ENCODE measurements at places on chromosomes 5 and 9. TPM values are rescaled to one million over a fixed set of nuclear protein-coding genes. Genes with fewer than 3 reads are reported as not detected.

DNA sequence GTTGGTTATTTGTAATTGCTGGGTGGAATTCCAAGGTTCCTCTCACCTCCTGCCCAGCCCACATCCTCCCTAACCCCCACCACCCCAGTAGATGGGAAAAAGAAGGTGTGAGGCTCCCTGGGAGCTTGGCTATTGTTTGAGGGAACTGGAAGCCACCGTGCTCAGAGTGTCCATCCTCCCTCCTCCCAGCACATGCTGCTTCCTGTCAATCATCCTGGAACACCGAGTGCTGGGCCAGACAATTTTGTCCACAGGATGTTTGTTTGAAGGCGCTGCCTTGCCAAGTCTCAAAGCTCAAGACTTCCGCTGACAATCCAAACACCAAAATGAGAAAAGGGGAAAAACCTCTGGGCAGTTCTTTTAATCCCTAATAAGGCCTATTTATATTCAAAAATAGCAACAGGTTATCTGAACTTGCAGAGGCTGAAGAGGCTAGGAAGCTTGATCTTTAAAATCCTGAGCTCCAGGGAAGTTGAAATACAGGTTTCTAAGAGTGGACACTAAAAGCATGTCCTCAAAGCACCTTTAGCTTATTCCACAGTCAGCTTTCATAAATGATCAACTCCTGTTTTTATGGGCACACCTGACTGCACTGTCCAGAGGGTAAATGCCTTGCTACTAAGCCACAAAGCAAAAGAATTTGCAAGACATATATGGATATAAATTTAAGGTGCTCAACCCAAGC is 286.7 kb downstream of the NFIB start:
- H3K27ac ChIP-seq, result no peak overlapping the region
- no peaks in the 10 kb centered on the region for H3K36me3 ChIP-seq
- no peaks in the 10 kb centered on the region for H3K27me3 ChIP-seq
- no peak overlapping the region for H3K4me3 ChIP-seq

GRCh38 chr9:135088979-135089847 is 1.7 kb downstream of the OLFM1 start:
- no peaks in the 10 kb centered on the region for H3K27me3 ChIP-seq
- no peaks in the 10 kb centered on the region for H3K36me3 ChIP-seq
- H3K27ac ChIP-seq, result no peak overlapping the region
- no peak for DNase-seq

DNA sequence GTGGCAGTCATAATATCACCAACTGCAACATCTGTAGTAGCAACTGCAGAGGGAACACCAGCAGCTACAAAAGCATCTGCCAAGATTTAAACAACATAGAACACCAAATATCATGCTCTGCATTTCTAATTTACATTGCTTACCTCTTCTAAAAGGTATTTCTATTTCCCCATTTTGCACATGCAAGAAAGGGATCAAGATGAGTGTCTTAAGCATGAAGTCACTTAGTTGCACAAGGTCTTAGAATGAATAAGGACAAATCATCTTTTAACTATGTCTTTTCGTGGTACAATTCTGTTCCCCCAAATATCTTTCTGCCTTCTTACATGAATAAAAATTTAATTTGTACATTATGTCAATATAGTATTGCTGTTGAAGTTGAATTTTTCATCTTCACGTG is 1746.4 kb downstream of the EFNA5 start:
- H3K27me3 ChIP-seq, result no peaks in the 10 kb centered on the region
- no peak overlapping the region for H3K4me3 ChIP-seq
- no peaks in the 10 kb centered on the region for H3K4me1 ChIP-seq
- no peaks in the 10 kb centered on the region for H3K36me3 ChIP-seq
- no peak overlapping the region for H3K27ac ChIP-seq
- DNase-seq, result no peak

- H3K27ac ChIP-seq, result no peak overlapping the region
- H3K4me3 ChIP-seq, result no peak overlapping the region
- DNase-seq, result no peak
- H3K36me3 ChIP-seq, result no peaks in the 10 kb centered on the region
- no peaks in the 10 kb centered on the region for H3K27me3 ChIP-seq
These were observed 272.3 kb downstream of the NTRK2 start for GRCh38 chr9:84941792-84942191.

Gene ANKRD55
- total RNA-seq, result 0.55 TPM

Gene SLC9A3
- total RNA-seq, result 0.29 TPM

DNA sequence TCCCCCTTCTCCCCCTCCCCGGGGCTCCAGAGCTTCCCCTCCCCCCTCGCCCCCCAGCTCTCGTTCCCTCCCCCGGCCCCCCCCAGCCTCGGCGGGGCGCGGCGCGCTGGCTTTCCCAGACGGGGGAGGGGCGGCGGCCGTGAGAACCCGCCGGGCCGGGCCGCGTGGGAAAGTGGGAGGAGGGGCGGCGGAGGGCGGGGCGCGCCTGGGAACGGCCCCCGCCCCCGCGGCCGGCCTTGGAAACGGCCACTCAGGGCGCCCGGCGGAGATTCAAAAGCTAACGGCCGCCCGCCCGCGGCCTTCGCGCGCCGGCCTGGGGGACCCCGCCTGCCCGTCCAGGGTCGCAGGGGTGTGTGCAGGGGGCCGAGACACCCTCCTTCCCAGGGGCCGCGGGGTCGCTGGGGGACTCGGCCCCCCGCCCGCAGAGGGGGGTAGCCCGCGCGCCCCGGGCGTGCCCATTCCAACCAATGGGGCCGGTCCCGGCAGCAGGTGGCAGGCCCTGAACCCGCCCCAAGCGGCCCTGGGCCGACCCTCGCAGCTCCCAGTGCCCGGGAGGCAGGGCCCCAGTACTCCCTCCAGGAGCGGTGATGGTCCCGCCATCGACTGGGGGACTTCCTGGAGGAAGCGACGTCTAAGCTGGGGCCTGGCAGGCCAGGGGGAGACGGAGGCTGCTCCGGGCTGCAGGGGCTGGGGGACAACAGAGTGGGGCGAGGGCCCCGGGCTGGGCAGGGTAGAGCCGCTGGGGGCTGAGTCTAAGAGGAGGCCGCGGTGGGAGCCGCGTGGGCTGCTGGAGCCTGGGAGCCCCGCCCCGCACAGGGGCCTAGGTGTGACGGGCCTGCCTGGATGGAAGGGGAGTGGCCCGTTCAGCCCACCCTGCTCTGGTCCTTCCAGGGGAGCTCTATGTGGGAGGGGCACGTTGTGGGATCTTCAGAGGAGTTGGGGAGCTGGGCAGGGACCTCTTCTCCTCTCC is 14.2 kb upstream of the NRARP start:
- H3K36me3 ChIP-seq, result no peaks in the 10 kb centered on the region
- H3K4me3 ChIP-seq, result no peak overlapping the region
- peak; percentile 31 for DNase-seq
- no peaks in the 10 kb centered on the region for H3K4me1 ChIP-seq
- H3K27ac ChIP-seq, result peak overlapping the region; percentile 54
- no peaks in the 10 kb centered on the region for H3K27me3 ChIP-seq

- no peak overlapping the region for H3K4me3 ChIP-seq
- H3K36me3 ChIP-seq, result no peaks in the 10 kb centered on the region
- H3K4me1 ChIP-seq, result no peaks in the 10 kb centered on the region
- no peaks in the 10 kb centered on the region for H3K27me3 ChIP-seq
These were observed 126.1 kb upstream of the CPEB4 start for GRCh38 chr5:173762045-173762444.

DNA sequence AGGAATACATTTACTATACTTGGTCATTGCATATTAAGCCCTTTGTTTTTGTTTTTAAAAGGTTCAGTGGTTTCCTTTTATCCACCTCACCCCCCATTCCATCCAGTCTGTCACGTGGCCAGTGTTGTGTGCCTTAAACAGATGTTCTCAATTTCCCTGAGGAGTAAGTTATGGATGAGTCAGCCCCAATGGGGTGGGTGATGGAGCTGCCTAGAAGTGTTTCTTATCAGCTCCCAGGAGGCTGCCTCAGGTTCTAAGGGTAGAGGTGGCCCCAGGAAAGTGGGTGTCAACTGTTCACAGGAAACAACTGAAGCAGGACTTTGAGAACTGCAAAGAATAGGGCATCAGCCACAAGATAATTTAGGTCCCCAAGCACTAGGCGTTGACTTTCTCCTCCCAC is 41.1 kb downstream of the ACTBL2 start:
- no peak overlapping the region for H3K27ac ChIP-seq
- H3K36me3 ChIP-seq, result no peaks in the 10 kb centered on the region
- no peaks in the 10 kb centered on the region for H3K27me3 ChIP-seq
- H3K4me3 ChIP-seq, result no peak overlapping the region
- no peaks in the 10 kb centered on the region for H3K4me1 ChIP-seq

Gene OTULINL
- 3.8 TPM for total RNA-seq

Gene MSH3
- 11.5 TPM for total RNA-seq

GRCh38 chr9:123217128-123217654 is 51.2 kb downstream of the STRBP start:
- DNase-seq, result no peak
- no peaks in the 10 kb centered on the region for H3K27me3 ChIP-seq
- no peak overlapping the region for H3K4me3 ChIP-seq
- no peaks in the 10 kb centered on the region for H3K36me3 ChIP-seq
- H3K4me1 ChIP-seq, result no peaks in the 10 kb centered on the region
- no peak overlapping the region for H3K27ac ChIP-seq

DNA sequence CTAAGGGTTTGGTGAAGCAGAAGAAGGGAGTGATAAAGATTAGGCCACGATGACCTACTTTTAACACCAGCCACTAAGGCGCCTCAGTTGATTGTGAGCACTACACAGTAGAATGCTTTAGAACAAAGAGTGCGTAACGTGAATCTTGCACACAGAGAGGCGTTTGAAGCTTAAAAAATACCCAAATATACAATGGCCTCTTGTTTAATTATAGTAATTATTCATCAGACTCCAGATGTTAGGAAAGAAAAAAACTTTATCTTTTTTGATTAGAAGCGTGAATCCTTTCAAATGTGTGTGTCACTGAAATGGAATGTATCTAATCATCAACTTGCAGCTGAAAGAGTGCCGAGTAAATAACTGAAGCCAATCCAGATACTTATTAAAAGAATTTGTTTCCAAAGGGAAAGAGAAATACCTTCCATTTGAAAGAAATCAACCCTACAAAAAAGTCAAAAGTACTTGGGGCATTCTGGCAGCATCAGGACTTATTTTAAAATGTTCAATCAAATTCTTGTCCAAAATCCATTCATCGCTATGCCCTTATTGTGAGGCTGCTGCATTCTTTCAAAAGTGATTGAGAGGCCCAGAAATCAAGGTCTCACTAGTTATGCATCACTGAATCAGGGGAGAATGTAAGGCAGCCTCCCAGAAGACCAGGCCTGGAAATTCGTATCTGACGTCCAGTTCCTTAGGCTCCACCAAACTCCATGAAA is 337.5 kb downstream of the ZNF608 start:
- peak overlapping the region; percentile 33 for H3K27ac ChIP-seq
- no peak for DNase-seq
- no peak overlapping the region for H3K4me3 ChIP-seq
- no peaks in the 10 kb centered on the region for H3K4me1 ChIP-seq

DNA sequence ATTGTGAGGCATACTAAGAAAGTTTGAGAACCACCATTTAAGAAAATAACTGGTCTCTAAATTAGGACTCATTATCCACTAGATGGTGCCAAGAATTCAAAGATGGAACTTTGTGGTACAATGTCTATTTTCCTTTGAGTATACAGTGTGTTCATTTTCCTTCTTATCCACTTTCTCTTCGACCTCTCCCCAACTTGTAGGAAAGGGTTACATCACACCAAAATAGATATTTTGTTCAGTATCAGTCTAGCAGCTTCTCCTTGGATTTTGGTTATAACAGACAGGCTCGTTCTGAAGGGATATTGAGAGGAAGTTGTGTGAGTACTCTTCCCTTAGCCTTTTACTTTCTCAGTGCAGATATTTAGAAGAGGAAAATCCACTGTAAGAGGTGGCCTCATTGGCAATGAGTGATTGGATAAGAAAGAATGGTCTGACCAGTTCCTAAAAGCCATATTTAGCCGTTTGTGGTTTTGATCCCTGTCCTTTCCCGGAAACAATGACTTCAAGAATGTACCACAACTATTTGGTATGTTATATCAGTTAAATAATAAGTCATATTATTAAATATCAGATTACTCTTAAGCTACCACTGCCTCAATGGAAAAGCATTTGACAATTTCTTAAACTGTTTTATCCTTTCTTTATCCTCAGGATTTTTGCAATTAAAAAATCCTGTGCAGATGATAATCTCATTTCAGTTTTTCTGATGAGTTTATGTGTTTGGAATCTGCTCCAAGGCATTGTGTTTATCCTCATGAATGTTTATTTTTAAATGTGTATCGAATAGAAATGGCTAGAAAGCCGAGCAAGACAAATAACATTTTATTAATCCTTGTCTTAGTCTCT is 69.0 kb upstream of the GRAMD2B start:
- no peak for DNase-seq
- no peaks in the 10 kb centered on the region for H3K36me3 ChIP-seq
- H3K4me1 ChIP-seq, result no peaks in the 10 kb centered on the region

- no peaks in the 10 kb centered on the region for H3K27me3 ChIP-seq
- no peaks in the 10 kb centered on the region for H3K4me1 ChIP-seq
- H3K36me3 ChIP-seq, result no peaks in the 10 kb centered on the region
- DNase-seq, result no peak
These were observed 38.5 kb downstream of the CSF2 start for GRCh38 chr5:132112111-132112510.

GRCh38 chr5:143673676-143674468 is 138.1 kb upstream of the HMHB1 start:
- no peak for DNase-seq
- no peak overlapping the region for H3K27ac ChIP-seq
- no peaks in the 10 kb centered on the region for H3K4me1 ChIP-seq
- no peak overlapping the region for H3K4me3 ChIP-seq
- no peaks in the 10 kb centered on the region for H3K27me3 ChIP-seq

GRCh38 chr5:54580997-54581811 is 63.6 kb downstream of the SNX18 start:
- H3K4me3 ChIP-seq, result no peak overlapping the region
- no peaks in the 10 kb centered on the region for H3K4me1 ChIP-seq

DNA sequence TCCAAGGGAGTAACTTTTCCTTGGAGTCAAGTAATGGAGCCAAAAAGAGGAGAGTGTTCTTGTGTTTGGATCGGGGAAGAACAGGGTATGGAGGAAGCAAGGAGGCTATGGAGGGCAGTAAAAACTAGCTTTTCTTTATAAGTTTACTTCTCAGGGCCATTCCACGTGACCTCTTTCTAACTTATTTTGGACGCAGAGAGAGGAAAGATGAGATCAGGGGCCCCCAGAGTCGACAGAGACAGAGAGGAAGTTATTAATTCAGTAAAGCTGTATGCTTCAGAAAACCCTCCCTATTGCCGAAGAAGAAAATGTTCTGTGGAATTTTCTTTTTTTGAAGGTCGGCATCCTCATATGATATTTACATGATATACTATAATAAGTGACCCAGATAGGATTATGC is 233.8 kb upstream of the MPDZ start:
- H3K27me3 ChIP-seq, result no peaks in the 10 kb centered on the region
- no peaks in the 10 kb centered on the region for H3K36me3 ChIP-seq

Gene FABP6
- total RNA-seq, result not detected

Data from uterus (tissue), 4 donors.